Activated naive CD4-positive, alpha-beta T cell treated with anti-CD3 and anti-CD28 coated beads, Interleukin-2, amount 10 ng/mL, durations not matched to agents 5 hours and 36 hours (primary cell): ENCODE measurements at places on chromosomes 12 and 14. TPM values are rescaled to one million over a fixed set of nuclear protein-coding genes. Genes with fewer than 3 reads are reported as not detected.

CPNE8 gene
- 2.9 TPM for total RNA-seq

CLEC1B gene
- not detected for total RNA-seq

C12orf54 gene
- not detected for total RNA-seq

AQP6 gene
- total RNA-seq, result not detected

ISCU gene
- 57.5 TPM for total RNA-seq

RNASE3 gene
- not detected for total RNA-seq

SOAT2 gene
- total RNA-seq, result 0.73 TPM

TC2N gene
- total RNA-seq, result 195 TPM

TMEM121 gene
- total RNA-seq, result 7.0 TPM

RGS6 gene
- 0.14 TPM for total RNA-seq

PITPNM2 gene
- total RNA-seq, result 29.9 TPM

MIPOL1 gene
- total RNA-seq, result not detected

CCNT1 gene
- 50.3 TPM for total RNA-seq

MFAP5 gene
- total RNA-seq, result not detected

DACT1 gene
- 25.6 TPM for total RNA-seq

RAD9B gene
- total RNA-seq, result 0.89 TPM
